Fibroblast of skin of left quadriceps (primary cell): ENCODE measurements at places on chromosomes 2 and 18.

- DNase-seq = no peak
Observed at GRCh38 chr2:239758279-239758877, 266.8 kb downstream of the NDUFA10 start.

GRCh38 chr2:162732946-162733698 is 105.4 kb downstream of the KCNH7 start:
- DNase-seq = no peak

DNA sequence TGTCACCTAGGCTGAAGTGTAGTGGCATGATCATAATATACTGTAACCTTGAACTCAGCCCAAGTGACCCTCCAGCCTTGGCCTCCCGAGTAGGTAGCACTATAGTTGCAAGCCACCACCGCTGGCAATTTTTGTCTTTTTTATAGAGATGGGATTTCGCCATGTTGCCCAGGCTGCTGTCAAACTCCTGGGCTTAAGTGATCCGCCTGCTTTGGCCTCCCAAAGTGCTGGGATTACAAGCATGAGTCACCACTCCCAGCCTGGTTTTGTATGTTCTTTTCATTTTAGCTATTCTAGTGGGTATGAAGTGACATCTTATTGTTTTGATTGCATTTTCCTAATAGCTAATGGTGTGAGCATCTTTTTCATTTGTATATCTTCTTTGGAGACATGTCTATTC is 11.3 kb upstream of the EXOC6B start:
- no peak for DNase-seq

DNA sequence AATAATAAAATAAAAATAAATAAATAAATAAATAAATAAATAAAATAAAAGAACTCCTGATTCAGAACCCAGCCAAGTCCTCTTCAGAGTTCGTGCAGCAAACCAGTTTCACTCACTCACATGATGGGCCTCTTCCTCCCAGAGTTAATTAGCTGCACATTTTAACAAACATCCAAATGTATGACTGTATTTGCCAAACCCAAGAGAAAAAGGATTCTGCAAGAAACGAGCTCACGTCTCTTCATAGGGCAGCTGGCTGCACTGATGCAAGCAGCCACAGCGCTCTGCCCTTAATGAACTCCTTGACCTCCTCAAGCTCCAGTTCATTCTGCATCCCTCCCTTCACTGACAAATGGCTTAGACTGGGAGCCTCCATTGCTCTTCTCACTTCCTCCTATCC is 55.1 kb downstream of the MREG start:
- peak; percentile 24 for DNase-seq
